ENCODE measurements at places on chromosomes 6 and 20. TPM values are rescaled to one million over a fixed set of nuclear protein-coding genes. Genes with fewer than 3 reads are reported as not detected.

DNA sequence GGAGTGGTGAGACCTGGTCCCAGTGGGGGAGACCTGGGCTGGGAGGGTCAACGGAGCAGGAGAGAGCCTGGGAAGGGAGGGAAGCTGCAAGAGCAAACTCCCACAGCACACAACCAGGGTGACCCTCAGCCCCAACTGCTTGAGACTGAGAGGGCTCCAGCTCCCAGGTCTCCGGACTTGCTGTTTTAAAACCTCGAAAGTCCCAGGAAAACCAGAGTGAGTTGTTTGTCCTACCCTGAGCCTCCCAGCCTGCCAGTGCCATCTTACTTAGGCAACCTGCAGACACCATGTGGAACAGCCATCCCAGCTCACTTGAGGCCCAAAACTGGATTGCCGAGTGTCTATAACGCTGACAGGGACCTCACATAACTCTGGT, 4.8 kb upstream of the NTSR1 start:
- DNase-seq, result no peak

DNA sequence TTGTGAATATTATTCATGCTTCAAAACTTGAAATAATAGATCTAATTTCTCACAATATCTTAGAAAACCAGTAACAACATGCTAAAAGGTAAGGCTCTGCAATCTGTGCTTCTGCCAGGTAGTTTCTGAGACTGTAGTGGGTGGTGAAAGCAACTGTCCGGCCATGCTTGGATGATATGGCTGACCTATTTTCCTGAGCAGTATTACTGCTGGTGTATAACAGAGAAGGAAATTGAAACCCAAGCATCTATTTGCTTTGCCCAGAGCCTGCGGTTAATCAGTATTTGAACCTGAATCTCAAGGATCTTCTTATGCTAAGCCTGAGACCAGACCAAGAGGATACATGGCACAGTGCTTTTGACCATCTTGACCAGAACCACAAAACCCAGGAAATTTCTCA, 563.8 kb downstream of the COL12A1 start:
- DNase-seq, result no peak

DNA sequence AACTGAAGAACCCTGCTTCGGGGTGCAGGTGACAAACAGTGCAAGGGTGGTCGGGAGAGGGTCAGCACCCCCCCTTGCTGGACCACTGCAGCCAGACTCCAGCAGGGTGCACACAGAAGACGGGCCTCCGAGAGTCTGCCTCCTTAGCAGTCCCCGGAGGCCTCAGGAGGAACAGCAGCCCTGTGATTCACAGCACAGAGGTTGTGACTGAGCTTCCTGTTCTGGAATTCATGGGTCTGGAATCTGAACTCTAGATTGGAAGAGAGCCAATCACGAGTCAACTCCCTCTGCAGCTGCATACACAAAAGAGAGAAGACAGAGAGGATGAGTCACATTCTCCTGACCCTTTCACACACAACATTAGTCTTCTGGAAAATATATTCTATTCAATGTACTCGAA, 249.0 kb upstream of the OPRM1 start:
- no peak for DNase-seq

DNA sequence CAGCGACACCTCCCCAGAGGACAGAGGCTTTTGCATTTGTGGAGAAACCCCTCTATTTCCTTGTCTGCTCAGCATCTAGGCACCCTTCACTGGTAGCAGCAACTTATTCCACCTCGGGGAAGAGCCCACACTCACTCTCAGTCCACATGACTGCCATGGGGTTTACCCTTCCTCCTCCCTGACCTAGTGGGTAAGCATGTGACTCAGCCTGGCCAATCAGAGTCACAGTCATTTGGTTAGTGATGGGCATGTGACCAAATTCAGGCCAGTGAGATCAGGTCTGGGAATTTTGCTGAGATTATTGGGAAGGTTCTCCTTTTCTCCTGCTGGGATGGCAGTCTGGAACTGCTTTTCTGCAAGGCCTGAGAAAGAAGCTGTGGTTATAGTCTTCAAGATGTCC, 145.7 kb upstream of the PHACTR3 start:
- no peak for DNase-seq

GRCh38 chr6:170049641-170050561, 241.0 kb downstream of the DLL1 start:
- DNase-seq, result no peak

LPIN3 gene
- total RNA-seq, result 0.68 TPM

B3GALT4 gene
- 25.2 TPM for total RNA-seq

DNA sequence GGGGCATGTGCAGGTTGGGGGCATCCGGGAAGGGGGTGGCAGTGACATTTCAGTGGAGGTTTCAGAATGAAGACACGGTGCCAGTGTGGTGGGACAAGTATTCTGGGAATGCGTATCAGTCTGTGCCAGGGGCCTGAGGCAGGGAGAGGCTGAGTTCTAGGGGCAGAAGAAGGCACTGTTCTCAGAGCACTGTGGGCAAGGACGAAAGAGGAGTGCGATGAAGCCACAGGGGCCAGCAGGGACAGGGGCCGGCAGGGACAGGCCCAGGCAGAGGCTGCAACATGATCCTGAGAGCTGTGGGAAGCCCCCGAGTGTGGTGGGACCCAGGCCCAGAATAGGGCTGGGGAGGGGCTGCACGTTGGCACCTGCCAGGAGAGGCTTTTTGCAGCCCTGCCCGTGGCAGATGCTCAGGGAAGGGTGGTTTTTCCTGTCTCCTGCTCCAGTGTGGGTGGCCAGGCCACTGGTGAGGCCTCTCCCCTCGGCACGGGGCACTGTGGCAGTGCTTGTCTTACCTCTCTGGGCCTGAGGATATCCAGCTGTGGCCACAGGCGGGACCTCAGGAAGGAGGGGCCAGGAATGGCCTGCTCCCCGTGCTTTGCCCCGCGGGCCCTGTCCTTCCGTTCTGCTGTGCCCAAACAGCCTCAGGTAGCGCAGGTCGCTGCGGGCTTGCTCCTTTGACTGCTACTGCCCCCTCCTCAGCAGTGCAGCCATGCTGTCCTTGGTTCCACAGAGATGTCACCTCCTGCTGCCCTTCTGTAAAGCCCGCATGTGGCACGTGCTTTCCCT, 10.0 kb downstream of the ENTPD6 start:
- DNase-seq, result peak; percentile 7

EPB41L1 gene
- total RNA-seq, result not detected

GRCh38 chr20:12406978-12407377, 489.3 kb downstream of the BTBD3 start:
- no peak for DNase-seq

- DNase-seq, result no peak
These were observed 16.7 kb upstream of the RAMACL start for GRCh38 chr6:166603043-166603690.

CCM2L gene
- total RNA-seq, result not detected

GRCh38 chr20:16520154-16520553, 53.1 kb downstream of the KIF16B start:
- no peak for DNase-seq

SLC17A9 gene
- total RNA-seq, result 4.7 TPM

BMP7 gene
- not detected for total RNA-seq

DNA sequence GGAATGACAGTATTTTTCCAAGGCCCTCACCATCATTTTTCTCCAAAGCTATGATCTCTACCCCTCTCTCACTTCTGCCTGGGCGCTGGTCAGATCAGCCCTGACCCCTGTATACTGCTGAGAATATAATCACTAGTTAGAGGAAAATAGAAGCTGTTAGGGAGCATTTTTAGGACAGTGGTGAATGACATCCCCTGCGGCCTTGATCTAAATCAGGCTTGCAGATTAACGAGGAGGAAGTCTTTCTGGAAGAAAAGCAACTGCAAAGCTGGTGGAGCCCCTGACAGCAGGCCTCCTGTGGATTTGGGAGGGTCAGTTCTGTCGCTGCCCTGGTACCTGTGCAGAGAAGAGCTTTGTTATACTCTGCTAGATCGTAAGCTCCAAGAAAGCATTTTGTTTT, 107.9 kb downstream of the RPP40 start:
- DNase-seq, result no peak

GRCh38 chr6:40788661-40789655, 201.8 kb upstream of the LRFN2 start:
- peak; percentile 48 for DNase-seq

DNA sequence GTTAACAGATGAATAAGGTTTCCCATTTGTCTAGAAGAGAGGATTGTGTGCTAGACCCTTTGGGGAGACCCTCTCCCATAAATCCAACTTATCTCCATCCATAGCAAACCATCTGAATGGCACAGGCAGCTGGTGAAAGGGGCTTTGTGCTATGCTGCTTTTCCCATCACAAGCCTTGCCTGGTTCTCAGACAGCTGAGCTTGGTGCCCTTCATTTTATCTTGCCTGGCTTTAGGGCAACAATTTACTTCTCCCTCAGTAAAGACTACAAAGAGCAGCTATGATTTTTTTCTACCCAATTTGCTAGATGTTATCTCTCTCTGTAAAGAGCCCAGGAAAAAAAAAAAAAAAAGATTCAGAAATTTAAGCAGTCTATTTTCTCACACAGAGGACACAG, 117.0 kb upstream of the COL21A1 start:
- DNase-seq, result no peak

YTHDF1 gene
- 36.8 TPM for total RNA-seq

DNA sequence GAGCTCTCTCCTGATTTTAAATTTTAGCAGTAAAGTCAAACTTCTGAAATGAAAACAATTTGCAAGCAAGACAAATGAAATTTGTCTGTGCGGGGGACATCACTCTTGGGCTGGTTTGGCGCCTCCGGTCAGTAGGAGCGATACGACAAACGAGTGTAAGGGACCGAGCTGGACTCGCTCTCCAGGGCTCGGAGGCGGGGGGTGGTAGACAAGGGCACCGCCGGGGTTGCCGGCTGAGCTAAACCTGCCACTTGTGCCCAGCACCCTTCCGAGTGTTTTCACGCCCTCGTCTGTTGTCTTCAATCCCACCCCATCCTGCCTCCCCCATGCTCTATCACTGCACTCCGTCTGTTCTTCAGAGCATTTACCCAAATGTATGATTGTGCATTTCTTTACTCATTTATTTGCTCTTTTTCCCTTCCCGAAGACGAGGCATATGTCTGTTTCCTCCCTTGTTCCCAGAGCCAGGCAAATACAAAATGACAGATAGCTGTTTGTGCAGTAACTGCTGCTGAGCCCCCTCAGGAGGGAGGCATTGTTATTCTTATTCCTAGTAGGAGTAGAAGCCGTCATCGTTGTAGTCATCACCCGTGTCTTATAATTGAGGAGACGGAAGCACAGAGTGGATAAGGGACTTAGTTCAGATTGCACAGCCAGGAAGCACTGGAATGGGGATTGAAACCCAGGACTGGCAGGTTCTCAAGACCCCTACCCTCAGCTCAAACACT, 62.8 kb upstream of the APCDD1L start:
- no peak for DNase-seq

GRCh38 chr6:100472674-100473073, 8.0 kb upstream of the SIM1 start:
- DNase-seq, result peak; percentile 59

SLC52A3 gene
- not detected for total RNA-seq

GRCh38 chr20:57977569-57977968, 250.9 kb downstream of the ANKRD60 start:
- DNase-seq, result no peak

PLA2G7 gene
- not detected for total RNA-seq

GRCh38 chr6:166275714-166276166, 32.5 kb downstream of the PRR18 start:
- DNase-seq, result peak; percentile 82

GRCh38 chr6:48061265-48061990, 49.6 kb downstream of the PTCHD4 start:
- no peak for DNase-seq

GRCh38 chr6:12392490-12392889, 102.3 kb downstream of the EDN1 start:
- DNase-seq, result no peak

DNA sequence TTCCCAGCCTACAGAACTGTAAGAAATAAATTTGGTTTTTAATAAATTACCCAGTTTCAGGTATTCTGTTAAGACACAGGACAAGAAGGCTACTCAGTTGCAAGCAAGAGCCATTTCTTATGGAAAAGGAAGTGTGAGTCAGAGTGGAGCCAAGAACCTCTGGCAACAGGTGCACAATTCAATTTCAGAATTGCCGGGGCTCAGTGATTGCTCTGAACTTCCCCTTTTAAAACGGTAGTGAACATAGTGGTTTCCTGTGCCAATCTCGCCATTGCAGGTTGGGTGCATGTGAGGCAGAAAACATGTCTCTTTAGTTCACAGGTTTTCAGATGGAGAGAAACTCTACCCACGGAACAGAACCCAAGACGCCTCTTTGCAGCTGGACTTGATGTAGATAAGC, 16.4 kb downstream of the PIGT start:
- DNase-seq, result peak; percentile 32

- no peak for DNase-seq
These were observed 102.2 kb upstream of the SASH1 start for GRCh38 chr6:148240461-148240840.

DNA sequence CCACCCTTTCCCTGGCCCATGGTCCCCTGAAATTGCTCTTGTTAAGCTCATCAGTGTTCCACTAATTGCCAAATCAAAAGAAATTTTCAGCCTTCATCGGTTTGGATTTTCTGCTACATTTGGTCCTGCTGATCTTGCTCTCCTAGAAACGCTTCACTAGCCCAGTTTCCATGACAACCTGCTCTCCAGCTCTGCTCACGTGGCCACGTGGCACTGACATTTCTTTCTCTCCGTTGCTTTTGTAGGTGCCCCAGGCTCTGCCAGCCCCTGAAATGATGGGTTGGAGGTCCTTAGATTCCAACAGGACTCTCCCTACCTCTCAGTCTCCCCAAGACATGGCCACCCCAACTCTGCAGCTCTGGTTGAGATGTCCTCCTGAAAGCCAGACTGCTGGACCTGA, 45.8 kb upstream of the NNAT start:
- DNase-seq, result no peak

FAM184A gene
- total RNA-seq, result 5.4 TPM

- no peak for DNase-seq
These were observed 50.0 kb upstream of the CLDN20 start for GRCh38 chr6:155213611-155214372.

BPIFB2 gene
- total RNA-seq, result not detected

- DNase-seq, result no peak
These were observed 34.3 kb upstream of the RNF144B start for GRCh38 chr6:18352842-18353241.

GRCh38 chr6:355373-356208, 36.0 kb upstream of the IRF4 start:
- DNase-seq, result no peak

DNA sequence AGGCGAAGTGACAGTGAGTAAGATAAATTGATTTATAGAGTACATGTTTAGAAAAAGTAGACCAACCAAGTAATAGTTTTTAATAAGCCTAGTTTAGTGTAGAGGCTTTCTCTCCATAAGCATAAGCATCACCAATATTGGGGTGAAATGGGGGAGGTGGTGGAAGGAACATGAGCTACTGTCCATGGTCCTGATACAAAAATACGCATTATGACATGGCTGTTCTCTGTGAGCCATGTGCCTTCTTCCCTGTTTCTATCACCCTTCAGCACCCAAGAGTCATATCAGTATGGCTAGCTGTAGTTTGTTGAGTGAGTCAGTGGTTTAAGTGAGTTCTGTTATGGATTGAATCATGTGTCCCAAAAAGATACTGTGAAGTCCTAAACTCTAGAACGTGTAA, 150.8 kb downstream of the EDN1 start:
- DNase-seq, result no peak

GRCh38 chr20:48180618-48181017, 395.3 kb upstream of the SULF2 start:
- no peak for DNase-seq

All from activated CD4-positive, alpha-beta memory T cell treated with anti-CD3 and anti-CD28 coated beads, Interleukin-2, amount 10 ng/mL, durations not matched to agents 7 days and 5 days (primary cell).